Stimulated activated CD4-positive, alpha-beta T cell treated with anti-CD3 and anti-CD28 coated beads, Interleukin-15, amount 100 ng/mL, for 48 hours (primary cell): ENCODE measurements at places on chromosomes 6 and 20.

DNA sequence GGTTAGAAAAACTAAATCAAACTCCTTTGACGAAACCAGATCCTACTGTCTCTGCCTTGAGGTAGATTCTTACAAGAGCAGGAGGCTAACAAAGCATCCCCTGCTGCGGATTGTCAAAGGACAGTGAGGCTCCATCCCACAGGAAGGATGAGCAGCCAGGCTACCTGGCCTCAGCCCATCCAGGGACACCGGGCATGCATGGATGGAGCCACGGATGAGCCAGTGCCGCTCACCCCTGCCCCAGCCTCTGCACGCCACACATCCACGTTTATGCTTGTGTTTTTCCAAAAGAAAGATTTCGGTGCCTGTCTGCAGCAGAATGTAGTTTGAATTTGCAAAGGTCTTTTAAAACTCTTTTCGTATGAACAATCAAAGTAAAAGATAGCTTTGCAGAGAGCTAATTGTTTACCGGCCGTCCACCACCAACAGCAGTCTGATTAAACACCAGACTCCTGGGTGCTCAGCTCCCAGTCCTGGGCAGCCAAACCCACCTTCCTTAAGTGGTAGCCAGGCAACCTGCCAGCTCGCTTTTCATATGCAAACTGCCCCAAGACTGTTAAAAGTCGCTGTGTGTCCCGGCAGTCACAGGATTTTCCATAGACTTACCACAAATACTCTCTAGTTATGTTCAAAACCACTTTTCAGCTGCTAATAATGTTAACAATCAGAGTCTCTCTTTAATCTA, 999 bp downstream of the THBS2 start:
- DNase-seq, result no peak

- no peak for DNase-seq
These were observed 235.5 kb downstream of the SAMD5 start for GRCh38 chr6:147744012-147744411.

GRCh38 chr20:48697845-48698491, 129.8 kb downstream of the PREX1 start:
- no peak for DNase-seq

- DNase-seq, result no peak
These were observed 111.9 kb downstream of the PPP1R14C start for GRCh38 chr6:150254770-150255169.

DNA sequence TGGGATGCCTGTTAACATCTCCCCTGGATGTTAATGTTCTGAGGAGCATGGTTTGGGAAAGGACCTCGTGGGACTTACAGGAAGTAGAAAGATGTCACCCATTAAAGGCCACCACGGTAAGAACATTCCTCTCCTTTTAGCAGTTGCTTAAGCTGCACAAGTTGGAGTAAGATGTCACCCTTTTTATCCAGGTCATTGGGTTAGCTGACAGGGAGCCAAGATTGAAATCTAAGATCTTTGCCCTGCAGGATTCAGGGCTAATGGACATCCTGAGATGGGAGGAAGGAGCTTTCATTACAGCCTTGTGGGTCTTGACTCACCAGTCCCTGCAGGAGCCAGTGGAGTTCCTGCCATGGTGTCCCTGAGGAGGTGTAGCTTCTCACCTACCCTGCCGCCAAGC, 22.1 kb downstream of the PABPC1L start:
- no peak for DNase-seq

DNA sequence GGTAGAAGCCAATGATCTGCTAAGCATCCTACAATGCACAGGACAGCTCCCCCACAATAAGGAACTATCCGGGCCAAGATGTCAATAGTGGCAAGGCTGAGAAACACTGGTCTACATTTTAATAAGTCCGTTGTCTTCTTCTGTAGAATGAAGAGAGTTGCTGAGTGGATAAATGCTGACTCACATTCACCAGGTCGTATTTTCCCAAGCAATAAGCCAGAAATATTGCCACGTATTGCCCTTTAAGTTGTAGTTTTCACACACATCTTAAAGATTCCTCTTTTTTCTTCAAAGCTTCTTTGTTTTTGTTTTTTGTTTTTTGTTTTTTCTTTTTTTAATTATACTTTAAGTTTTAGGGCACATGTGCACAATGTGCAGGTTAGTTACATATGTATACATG, 30.5 kb upstream of the NRN1 start:
- no peak for DNase-seq

GRCh38 chr20:40583205-40583604, 105.8 kb downstream of the MAFB start:
- no peak for DNase-seq

GRCh38 chr6:21228411-21228810, 365.1 kb upstream of the SOX4 start:
- DNase-seq, result no peak

DNA sequence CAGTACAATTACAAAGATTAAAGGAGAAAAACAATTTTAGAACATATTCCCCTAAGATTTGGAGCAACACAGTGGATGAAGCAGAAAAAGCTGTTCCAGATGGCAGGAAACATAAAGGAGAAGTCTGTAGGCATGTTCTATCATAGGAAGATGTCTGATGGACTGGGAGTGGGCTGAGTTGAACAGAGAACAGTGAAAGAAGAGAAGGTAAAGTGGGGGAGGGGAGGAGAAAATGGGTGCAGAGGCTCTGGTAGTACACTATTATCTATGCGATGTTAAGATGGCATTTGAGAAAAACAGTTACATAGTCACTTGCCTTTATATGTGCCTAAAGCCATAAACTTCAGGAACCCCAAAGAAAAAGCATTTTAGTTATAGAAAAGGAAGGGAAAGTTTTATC, 4.2 kb upstream of the PHIP start:
- DNase-seq, result no peak

DNA sequence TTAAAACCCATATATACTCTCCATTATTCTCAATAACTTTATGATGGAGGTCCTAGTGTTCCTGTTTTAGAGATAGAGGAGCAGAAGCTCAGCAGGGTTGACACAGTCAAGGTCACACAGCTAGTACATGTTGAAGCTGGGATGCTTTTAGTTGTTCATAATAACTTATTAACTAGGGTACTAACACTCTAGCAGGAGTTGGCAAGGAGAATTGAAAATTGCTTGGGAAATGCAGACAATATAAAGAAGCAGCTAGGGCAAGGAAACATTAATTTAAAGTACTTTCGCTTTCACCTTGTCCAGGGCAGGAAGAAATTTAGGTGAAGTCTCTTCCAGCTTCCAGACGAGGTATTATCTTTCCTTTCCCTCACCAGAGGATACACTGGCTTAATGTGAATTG, 133.7 kb downstream of the RCAN2 start:
- no peak for DNase-seq

GRCh38 chr20:36304786-36305495, 1.2 kb upstream of the DLGAP4 start:
- no peak for DNase-seq

- no peak for DNase-seq
These were observed 48.6 kb downstream of the UQCC1 start for GRCh38 chr20:35363190-35363589.

DNA sequence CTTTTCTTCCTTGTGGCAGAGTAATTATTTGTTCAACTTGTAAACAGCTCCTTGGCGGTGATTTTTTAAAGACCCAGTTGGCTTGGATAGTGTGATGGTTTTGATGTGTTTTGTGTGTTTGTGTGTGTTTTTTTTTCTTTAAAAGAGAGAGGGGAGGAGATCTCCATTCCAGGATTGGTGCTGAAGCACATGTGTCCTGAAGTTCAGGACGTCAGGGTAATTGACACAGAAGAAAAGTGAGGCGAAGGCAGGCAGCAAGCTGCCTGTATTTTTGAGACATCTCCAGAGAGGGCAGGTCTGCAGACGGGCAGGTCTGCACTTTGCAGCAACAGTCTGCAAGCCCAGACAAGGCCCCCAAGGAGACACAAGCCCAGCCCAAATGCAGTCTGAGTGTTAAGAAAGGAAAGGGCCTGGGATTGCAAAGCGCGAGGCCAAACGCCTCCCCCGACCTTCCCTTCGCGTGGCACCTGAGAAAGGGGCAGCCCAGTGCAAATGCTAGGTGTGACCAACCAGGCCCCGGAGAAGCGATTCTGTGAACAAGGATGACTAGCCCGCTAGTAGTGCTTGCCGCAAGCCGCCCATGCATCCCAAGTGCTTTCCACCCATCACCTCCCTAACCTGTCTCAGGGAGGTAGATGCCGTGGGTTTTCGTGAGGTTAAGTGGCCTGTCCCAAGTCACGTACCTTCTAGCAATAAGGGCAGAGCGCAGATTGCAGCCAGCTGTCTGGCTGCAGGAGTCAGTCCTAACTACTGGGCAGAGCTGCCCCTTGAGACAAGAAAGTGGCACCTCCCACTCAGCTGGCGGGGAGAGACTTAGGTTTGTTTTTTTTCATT, 230.5 kb downstream of the ZMYND8 start:
- DNase-seq, result no peak

- DNase-seq, result no peak
These were observed 253.0 kb downstream of the QKI start for GRCh38 chr6:163667372-163668060.

GRCh38 chr20:57212534-57213276, 53.7 kb downstream of the BMP7 start:
- DNase-seq, result no peak

DNA sequence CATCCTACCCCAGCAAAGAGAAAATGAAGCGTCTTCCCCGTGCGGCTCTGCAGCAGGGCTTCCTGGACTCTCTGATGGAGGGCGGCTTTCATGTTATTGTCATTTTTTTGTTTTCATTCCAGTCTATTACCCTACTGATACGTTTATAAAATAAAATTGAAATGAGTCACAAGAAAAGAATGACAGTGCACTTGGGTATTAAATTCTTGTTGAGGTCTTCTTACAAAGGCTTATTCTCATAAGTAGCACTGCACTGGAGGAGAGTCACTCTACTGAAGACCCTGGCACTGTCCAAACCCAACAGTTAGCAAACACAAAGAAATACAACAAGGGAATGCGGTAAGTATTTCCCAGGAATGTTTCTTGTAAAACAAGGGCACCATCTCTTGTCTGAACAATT, 379.3 kb downstream of the MAFB start:
- no peak for DNase-seq

- DNase-seq, result no peak
These were observed 32.2 kb upstream of the VGLL2 start for GRCh38 chr6:117233145-117233544.

DNA sequence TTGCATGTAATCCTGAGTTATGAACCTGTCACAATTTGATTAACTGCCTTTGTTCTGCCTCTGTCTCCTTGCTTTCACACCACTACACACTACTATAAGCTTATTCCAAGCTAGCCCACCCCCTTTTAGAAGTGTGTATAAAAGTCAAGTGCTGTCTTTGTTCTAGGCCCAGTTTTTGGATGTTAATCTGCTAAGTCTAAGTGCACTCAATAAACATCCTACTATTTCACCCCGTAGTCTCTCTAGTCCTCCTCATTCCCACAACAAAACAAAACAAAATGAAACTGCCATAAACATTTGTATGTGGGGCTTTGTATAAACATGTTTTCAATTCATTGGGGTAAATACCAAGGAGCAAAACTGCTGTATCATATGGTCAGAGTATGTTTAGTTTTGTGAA, 16.1 kb upstream of the SPACA1 start:
- no peak for DNase-seq

- DNase-seq, result no peak
These were observed 53.1 kb upstream of the EIF2S2 start for GRCh38 chr20:34165018-34165619.

- DNase-seq, result no peak
These were observed 306.5 kb upstream of the SPTLC3 start for GRCh38 chr20:12702312-12702711.

DNA sequence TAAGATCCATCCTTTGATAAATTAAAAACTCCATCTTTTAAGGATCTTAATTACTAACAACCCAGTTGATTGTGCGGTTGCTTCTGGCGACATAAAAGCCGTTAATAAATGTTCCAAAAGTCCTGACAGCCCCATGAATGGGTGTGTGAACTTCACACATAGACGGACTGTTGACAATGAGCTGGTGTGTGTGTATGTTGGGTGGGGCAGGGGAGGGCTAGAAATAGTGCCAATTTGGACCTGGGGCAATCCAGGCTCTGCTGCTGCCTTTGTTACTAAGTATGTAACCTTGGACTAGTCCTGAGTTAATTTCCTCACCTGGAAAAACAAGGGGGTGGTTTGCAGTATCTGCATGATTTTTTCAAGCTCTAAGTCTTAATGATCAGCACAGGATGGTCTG, 4.2 kb downstream of the MAS1 start:
- DNase-seq, result no peak

DNA sequence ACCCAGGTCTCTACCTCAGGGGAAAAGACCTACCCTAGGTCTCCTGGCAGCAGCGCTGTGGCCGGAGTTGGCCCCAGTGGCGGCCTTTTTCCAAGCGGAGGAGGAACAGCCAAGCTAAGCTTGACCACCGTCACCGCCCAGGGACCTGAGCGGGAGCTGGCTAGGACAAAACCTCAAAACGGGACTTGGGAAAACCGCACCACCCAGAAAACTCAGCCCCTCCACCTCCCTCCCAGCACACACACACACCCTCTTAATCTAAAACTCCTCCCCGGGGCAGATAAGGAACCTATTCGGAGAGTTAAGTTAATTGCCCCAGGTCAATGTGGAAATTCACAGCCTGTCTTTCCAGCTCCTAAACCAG, 2.7 kb upstream of the TRERF1 start:
- DNase-seq, result no peak

DNA sequence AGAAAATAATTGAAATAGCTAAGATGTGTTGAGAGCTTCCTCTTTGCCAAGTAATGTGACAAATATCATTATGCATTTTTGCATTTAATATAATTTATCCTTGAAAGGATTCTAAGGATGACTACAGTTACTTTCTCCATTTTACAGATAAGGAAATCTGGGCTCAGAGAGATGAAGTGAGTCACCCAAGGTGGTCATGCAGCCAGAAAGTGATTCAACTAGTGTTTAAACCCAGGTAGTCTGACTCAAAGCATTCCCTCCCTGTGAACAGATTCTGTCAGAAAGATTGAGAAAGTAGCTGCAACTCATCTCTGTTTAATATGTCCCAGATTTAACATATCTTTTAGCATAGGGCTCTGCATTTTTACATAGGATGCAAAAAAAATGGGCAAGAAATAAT, 28.1 kb downstream of the NRSN1 start:
- DNase-seq, result no peak

- no peak for DNase-seq
These were observed 117.9 kb downstream of the JAG1 start for GRCh38 chr20:10555865-10556308.

- DNase-seq, result no peak
These were observed 166.1 kb downstream of the GRM4 start for GRCh38 chr6:33979750-33980149.
